RWPE1 (cell line): ENCODE measurements at places on chromosomes 12 and 14.
A peak's percentile ranks its signal among the peaks of the same experiment; 100 is the strongest.

DNA sequence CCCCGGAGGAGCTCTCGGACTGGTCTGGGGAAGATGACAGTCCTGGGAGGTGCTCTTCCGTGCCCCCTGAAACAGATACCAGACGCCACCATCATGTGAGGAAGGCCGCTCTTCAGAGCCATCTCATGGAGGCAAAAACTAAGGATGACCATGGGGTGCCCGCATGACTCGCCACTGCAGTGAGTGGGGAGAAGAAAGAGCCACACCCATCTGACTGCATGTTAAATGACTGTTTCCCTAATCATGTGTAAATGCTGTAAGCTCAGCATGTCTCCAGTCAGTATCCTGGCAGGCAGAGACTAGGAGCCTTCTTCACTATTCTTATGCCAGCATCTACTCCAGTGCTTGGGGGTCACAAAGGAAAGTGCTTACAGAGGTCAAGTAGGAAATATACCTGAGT lies 4.0 kb downstream of the STON2 start:
- DNase-seq = peak; percentile 30

DNA sequence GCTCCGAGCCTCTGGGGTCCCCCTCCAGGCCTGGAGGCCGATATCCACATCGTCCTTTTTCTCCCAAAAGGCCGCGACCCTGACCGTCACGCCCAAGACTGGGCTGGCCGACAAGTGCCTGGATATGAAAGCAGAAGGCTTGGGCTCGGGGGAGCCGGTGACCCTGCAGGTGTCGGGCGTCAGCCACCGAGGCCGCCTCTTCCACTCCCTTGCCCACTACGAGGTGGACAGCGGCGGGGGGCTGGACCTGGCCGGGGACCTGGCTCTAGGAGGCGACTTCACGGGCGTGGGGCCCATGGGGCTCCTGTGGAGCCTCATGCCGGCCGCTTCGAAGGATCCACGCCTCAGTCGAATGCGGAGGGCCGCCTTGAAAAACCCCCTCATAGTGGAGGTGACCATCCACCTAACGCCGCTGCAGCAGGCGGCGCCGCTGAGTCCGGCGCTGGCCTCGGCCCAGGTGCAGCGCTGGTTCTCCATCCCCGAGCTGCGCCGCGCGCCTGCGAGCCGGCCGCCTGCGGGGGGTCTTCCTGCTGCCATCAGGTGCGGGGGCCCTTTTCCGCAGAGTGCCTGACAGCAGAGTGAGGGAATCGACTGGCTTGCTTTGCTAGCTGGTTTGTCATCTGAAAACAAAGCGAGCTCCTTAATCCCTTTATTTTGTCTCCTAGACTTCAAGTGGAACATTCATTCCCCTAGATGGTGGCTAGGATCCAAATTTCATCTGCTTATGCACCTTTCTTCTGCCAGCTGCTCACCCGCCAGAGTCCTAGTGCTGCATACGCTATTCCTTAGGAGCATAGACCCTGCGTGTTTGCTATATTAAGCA lies 10.6 kb upstream of the DNAL1 start:
- no peak for DNase-seq

DNA sequence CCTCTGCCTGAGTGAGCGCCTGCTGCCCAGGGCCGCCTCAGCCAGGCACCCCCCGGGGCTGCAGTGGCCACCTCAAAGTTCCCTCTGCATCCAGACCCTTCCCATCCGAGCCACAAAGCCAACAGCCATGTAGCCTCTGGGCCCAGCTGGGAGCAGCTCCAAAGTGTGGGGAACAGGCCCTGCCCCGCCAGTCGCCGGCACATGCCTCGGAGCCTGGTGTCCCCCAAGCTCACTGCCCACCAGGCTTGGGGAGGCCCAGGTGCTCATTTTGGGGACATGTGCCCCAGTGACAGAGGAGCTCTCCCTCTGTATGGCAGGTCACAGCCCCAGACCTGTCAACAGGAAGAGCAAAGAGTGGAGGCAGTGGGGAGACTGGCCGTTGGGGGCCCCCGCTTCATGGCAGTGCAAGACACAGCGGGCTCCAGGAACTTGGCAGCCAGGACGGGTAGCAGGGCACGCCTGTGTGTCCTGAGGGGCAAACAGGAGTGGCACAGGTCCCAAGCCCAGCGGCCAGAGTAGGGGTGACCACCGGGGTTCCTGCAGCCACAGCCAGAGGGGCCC lies 29.9 kb downstream of the JAG2 start:
- no peak for DNase-seq

DNA sequence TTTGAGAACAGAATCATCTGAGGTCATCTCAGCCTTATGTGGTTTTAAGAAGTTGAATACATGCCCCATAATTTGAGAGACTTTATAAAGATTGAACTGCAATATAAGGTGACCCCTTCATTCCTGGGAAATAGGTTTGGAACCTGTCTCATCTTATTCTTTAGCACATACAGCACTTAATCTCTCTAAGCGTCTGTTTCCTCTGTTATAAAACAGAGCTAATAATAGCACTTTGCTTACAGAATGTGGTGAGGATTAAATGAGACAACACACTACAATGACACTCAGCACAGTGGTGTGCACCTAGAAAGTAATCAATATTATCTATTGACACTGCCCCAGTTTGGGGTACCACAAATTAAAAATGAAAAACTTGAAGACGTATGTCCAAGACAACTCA lies 102.1 kb downstream of the DUSP6 start:
- DNase-seq = no peak

GRCh38 chr12:26520109-26520508 lies 312.9 kb downstream of the ITPR2 start:
- DNase-seq = no peak

GRCh38 chr14:72305561-72305960 lies 373.3 kb downstream of the RGS6 start:
- DNase-seq = no peak

DNA sequence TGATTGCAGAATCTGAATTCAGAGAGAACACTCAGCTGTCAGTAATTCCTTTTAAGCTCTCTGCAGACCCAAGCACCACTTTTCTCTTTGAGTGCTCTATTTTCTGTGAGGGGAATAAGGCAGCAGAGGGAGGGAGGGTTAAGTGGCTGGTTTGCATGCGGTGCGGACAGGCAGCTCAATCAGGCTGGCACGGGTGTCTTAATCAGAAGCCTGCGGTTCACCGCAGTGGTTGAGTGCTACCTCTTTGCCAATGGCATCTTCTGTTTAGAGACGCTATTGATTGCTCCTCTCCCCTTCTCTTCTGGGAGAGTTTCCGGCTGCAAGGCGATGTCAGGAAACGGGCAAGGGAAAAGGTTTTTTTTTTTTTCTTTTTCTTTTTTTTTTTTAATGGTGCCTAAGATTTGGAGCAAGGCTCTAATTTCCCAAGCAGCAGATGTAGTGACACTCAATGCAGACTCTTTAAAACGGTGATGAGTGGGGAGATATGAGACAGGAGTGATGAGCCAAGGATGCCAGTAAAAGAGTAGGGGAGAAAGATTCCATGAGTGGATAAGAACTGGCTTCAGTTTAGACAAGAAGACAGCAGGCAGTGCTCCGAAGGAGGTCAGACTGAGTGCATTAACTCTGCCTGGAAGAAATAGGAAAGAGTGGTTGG lies 533.7 kb upstream of the SEL1L start:
- no peak for DNase-seq

GRCh38 chr12:68780731-68781130 lies 27.2 kb upstream of the MDM2 start:
- no peak for DNase-seq

DNA sequence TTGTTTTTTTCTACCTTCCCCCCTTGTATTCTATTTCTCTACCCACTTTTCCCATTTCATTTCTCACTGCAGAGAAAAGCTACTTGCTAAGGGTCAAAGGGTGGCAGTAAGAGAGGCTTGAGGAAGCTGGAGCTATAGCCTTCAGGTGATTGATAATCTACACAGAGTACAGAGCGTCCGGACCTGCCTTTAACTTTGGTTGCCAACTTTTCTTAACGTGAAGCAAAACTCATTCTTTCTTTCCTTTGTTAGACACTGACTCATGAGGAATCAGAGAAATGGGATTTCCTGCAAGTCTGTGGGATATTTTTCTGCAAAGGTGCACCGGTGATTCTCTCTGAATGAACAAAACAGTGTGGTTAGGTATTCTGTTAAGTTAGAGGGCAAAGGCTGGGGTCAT lies 133.3 kb downstream of the RMST start:
- DNase-seq = peak; percentile 56

GRCh38 chr14:75363570-75364227 lies 64.1 kb upstream of the JDP2 start:
- no peak for DNase-seq

DNA sequence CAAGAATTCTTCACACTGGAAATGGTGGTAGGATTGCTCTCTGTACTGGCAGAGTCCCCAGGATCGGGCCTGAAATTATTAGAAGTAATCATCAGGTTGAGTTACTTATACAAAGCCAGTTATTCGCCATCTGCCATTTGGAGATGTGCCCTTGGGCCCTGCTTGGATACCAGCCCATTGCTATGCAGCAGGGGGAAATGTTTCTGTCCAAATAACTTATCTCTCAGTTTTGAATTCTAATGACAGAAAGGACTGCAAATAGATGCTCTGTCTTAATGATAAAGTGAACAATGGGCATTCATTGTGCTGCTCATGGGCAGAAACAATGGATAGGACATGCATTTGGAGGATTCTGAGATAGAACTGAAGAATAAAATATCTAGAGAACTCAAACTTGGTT lies 139.1 kb upstream of the PELI2 start:
- DNase-seq = no peak

GRCh38 chr12:114030451-114030850 lies 64.3 kb upstream of the RBM19 start:
- DNase-seq = no peak

DNA sequence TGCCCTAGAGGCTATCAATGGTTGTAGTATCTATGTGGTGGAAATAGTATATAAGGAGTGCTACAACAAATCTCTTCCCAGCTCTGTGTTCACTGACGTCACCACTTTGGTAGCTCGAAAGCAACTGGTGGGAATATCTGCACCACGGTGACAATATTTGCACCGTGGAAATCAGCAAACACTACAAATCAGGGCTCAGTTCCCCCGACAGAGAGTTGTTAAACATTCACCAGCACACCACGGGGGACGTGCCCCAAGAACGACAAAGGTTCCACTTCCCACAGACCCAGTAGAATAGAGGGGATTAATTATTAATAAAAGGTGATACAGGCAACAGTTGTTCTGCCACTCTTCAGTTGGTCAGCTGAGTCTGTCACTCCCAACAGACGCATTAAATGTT lies 98.4 kb downstream of the CCDC60 start:
- no peak for DNase-seq

- no peak for DNase-seq
Measured at GRCh38 chr14:61641914-61642613, 53.2 kb upstream of the HIF1A start.

GRCh38 chr14:55454264-55455002 lies 14.0 kb upstream of the TBPL2 start:
- DNase-seq = peak; percentile 73

DNA sequence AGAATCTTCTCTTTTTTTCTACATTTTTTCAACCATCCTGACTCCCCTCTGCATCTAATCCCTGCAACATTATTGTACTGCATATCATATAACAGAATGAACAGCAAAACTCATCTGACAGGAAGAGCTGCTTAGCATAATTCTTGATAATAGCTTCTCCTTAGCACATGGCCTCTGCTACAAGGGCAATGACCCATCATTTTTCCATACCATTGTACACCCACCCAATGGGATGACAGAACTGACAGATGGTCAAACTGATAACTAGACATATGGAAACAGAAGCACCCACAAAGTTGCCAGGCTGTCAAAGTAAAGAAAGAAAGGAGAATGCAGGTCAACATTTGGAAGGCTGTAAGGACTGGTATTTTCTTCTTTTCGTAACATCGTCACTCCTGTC lies 390.4 kb upstream of the USP15 start:
- no peak for DNase-seq

DNA sequence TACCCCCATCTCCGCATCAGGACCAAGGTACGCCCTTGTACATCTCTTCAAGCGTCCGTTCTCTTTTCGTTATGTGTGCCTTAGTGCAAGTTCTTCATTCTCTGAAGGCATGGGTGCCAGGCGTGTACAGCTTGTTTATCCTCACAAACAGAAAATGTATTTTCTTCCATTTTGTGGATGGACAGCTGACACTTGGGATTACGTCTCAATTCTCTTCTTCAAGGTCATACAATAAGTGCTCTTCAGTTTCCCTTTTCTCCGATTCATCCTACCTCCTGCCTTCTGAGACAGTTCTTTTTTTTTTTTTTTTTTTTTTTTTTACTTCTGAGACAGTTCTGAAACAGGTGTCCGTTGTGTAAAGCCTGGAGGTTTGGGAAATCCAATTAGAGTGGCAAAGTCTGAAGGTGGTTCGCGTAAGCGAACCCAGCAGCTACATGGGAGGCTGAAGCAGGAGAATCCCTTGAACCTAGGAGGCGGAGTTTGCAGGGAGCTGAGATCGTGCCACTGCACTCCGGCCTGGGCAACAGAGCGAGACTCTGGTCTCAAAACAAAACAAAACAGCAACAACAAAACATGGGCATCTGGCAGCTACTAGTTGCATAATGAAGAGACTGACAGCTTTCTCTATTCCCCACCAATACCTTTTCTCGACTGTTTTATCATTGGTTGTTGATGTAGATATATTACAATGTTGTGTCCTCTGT lies 734 bp downstream of the COX6A1 start:
- DNase-seq = no peak

DNA sequence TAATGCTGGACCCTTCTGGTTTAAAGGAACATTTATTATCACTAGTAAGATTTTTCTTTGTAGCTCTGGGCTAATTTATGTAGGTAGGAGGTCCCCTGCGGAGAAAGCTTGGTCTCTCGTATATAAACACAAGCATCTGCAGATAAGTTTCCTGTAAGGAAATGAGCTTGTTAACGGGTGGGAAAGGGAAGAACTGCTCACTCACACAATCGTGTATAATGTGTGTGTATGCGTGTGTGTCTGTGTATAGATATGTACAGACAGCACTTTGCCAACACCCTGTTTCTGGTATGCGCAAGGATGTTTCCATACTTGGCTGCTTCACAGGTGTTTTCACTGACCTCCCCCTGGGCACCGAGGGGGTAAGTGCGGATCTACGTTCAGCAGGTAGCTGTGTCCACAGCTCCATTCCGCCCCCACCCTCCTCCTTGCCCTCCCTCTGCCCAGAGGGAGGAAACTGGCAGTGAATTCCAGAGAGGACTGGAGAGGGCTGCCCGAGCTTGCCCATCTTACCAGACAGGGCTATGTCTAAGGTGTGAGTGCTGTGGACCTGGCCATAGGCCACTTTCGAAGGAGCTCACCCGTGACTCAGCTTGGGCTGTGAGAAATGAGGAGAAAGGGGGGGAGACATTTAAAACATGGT lies 65.2 kb downstream of the NINJ2 start:
- peak; percentile 86 for DNase-seq

GRCh38 chr12:48451372-48451771 lies 21.0 kb upstream of the ANP32D start:
- DNase-seq = no peak

DNA sequence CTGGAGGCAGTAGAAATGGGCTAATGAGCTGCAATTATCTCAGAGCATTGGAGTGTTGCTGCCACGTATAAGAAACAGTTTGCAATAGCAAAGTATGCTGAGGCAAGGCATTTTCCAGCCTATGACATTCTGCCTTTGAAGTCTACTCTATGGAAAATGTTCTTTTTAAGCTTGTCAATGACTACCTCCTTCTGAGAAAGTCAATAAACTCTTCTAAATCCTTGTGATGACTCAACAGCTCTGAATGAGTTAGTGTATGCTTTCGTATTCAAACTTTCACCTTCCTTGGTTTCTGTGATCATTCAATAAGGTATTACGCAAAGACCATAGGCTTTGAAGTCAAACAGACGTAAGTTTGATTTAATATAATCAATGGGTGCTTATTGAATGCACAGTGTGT lies 111.2 kb downstream of the CAPZA3 start:
- no peak for DNase-seq

GRCh38 chr12:1091350-1091749 lies 100.3 kb downstream of the ERC1 start:
- DNase-seq = no peak
